ENCODE measurements at places on chromosomes 3 and 15.

DNA sequence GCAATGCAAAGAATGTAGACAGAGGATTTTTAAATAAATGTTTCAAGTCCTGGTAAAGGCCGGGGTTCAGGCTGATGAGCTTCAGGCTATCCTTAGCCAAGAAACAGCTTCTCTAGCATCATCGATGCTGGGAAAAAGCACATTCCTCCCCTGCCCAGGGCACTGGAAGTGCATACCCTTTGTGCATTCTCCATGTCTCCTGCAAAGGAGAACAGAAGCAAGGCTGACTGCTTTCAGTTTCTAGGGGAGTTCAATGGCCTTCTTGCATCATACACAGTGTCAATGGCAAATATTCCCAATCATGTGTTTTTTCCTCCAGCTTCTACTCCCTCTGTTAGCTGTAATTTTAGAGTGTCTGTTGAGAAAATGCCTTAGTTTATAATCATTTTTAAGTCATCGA lies 59.9 kb downstream of the GPR176 start:
- DNase-seq: peak; percentile 72

DNA sequence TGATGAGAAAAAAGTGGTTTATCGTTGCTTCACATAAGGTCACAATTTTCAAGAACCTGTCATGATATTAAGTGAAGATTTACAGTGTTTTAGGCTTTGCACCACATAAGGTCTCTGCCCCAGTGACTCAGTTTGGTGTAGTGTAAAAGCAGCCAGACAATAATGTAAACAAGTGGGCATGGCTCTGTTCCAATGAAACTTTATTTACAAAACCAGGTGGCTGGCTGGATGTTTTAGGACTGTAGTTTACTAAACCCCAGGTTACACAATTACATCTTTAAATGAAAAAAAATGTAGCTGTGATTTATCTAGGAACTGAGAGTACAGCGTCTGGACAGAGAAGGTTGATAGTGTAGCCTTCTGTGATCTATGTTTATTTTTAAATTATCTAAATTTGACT lies 9.7 kb upstream of the FBXL22 start:
- peak; percentile 25 for DNase-seq

DNA sequence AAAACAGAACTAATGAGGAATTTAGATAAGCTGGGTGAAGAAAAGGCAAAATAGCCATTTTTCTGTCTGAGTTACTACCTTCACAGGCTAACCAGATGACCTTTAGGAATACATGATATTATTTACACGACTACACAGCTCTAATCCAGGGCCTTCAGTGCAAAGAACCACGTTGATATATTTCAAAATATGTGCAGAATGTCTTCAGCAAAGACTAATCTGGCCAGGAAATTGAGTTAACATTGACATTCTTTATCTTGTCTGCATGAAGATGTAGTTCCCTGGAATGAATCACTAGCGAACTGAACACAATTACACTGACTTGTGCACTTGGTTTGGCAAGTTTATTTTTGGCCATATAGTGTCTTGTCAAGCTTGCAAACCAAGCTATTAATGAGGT lies 41.5 kb downstream of the PDHB start:
- peak; percentile 36 for DNase-seq

DNA sequence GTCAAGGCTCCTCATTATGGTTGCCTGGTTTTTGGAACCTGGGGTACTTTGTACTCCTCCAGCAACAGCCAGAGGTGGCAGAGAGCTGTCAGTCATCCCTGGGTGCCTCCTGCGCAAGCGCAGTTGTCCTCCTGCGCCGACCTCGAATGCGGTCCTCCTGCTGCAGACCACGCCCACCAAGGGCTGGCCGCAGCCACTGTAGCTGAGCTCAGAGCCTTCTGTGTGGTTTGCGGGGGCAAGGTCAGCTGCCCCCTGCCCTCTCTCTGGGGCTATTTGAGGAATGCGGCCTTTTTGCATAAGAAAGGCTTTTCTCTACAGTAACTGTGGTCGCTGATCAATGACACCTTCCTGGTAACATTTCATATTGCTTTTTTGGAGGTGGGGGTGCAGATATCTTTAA lies 131.3 kb upstream of the SNRPN start:
- no peak for DNase-seq

GRCh38 chr3:15092686-15093085 lies 6.3 kb downstream of the RBSN start:
- no peak for DNase-seq

GRCh38 chr3:83683937-83684598 lies 1274.7 kb upstream of the CADM2 start:
- DNase-seq: no peak

DNA sequence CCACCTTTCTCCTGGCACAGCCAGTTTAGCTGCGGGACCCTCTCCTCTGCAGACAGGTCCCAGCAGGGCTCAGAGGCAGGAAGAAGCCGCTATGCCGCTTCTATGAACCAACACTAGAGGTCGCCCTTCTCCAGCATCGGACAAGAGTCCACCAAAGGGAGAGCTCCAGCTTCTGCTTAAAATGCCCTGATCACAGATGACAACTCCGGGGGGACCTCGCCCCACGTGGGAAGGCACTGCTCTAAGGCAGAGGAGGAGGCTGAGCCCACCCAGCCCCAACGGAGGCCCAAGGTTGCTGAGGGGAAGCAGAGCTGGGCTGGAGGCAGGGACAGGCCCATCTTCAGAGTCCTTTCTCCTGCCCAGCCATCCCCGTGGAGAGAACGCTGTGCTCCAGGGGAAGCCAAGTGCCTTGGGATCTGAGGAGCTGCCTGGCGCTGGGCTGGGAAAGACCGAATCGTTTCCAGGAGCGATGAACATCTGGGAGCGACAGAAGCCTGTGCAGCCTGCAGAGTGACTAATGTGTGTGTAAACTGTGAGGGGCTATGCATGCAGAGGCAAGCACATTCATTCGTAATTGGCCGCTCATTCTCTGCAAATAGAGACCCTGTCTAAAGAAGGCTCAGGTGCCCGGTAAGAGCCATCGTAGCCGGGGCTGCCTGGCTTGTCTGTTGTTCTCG lies 43.5 kb upstream of the BDH1 start:
- peak; percentile 71 for DNase-seq

GRCh38 chr3:13098192-13098988 lies 25.2 kb upstream of the IQSEC1 start:
- DNase-seq: no peak

- no peak for DNase-seq
These were observed 89.7 kb downstream of the HMG20A start for GRCh38 chr15:77510066-77511057.

- no peak for DNase-seq
These were observed 106.0 kb upstream of the LRIG1 start for GRCh38 chr3:66606868-66607267.

- peak; percentile 29 for DNase-seq
These were observed 127.2 kb upstream of the STT3B start for GRCh38 chr3:31405515-31405914.

DNA sequence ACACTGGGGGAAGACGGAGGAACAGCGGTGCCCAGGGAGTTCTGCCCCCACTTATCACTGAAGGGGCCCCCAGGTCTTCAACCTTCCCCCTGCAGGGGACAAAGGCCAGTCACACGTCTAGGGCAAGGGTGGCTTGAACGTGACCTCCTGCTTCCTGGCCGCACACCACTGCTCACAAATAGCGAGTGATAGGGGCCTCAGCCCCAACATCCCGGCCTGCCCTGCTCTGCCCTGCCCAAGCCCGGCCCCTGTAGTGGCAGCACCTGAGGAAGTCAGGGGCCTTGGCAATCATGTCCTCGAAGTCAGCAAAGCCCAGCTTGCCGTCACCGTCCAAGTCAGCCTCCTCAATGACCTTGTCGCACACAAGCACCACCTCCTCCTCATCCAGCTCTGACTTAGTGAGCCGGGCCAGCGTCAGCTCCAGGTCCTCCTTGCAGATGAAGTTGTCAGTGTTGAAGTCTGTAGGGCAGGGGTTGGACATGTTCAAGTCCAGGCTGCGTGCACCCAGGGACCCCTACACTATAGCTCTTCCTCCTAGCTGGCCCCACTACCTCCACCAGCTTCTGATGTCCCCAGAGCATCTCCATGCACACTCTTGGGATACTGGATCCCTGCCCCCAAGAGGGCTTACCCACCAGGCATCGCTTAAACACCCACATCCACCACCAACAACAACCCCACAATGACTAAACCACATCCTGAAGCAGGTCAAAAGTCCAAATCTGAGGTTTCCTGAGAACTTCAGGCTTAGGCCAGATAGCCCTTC lies 13.3 kb downstream of the SH2D7 start:
- DNase-seq: no peak

- no peak for DNase-seq
These were observed 685.0 kb downstream of the PDCD6IP start for GRCh38 chr3:34483311-34483887.

GRCh38 chr15:77489647-77490046 lies 69.0 kb downstream of the HMG20A start:
- DNase-seq: no peak

DNA sequence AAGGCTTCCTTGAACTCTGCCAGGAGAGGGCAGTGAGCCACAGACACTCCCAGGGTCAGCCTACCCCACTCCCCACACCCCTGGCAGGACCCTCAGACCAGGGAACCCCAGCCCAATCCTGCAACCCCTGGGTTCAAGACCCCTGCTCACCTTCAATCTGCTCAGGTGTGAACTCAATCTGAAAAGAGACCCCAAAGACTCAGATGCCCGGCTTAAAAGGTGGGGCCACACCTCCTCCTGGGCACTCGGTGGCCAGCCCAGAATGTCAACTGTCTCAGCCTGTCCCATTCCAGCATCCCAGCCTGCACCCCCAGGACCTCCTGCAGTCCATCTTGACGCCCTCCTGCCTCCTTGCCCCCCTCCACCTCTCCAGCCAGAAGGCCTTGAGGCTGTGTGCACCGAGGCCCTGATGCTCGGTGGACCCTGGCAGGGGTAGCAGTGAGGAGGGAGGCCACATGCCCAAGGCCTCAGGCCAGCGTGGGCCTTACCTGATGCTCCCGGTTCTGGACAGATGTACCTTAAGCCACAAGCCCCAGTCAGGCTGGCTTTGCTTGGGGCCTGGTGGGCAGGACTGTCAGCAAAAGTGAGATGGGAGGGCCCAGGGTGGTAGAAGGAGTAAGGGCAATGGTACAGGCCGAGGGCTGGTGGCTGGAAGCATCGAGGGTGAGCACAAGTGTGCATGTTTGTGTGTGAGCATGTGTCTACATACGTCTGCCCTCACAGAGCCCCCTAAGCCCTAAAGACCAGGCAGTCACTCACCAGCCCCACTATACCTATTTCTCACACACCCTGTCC lies 2.2 kb downstream of the MYL3 start:
- DNase-seq: no peak

GRCh38 chr3:37174532-37175126 lies at the start of gene LRRFIP2:
Gene LRRFIP2, minus strand, starts transcription at chr3:37174582. Its CDS starts 25,599 bp downstream, at chr3:37148983.
- peak; percentile 78 for DNase-seq

GRCh38 chr3:195870442-195870841 lies 37.9 kb downstream of the TNK2 start:
- no peak for DNase-seq
